Esophagus muscularis mucosa (tissue), 4 donors: ENCODE measurements at places on chromosomes 16 and 17. TPM values are rescaled to one million over a fixed set of nuclear protein-coding genes. Genes with fewer than 3 reads are reported as not detected.

Gene RHBDL1
- 0.42 TPM for total RNA-seq

Gene C17orf78
- total RNA-seq = not detected

Gene VAT1L
- 6.3 TPM for total RNA-seq

Gene TVP23A
- total RNA-seq = 0.42 TPM

Gene LRRC36
- total RNA-seq = not detected

DNA sequence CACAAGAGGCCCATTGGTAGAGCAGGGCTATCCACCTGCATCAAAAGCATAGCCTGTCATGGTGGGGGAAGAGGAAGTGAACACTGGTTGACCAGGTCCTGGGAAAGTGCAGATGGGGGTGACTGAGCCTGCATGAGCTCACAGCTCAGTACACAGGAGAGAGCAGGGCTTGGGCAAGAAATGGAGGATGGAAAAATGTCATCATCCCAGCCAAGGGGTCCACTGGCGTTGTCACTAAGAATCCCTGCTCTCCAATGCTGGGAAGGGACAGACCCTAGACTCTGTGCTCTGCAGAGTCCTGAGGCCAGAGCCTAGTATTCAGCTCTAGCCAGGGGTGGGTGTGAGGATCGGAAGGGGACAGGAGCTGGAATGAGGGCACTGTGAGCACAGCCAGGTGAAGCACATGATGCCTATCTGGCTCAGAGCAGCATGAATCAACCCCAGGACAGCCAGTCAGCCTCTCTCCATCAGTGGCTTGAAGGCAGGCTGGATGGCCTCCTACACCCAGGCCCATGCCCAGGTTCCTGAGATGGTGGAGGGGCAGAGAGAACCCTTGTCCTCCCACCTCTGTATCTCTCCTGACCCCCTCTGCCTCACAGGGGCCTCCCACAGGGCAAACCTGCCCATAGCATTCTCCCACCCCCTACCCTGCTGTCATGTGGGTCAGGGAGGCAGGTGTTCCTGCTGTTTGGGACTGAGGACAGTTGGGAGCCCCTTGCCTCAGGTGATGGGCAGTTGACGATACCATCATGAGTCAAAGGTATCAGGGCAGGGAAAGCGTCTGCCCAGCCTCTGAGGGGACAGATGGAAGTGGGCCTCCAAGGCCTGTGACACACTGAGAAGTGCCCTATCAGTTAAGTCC lies 13.8 kb upstream of the CTCF start:
- peak; percentile 81 for DNase-seq

- DNase-seq = no peak
These were observed 4.9 kb downstream of the HROB start for GRCh38 chr17:44146375-44147346.

Gene HS3ST2
- 0.71 TPM for total RNA-seq

Gene GPR142
- total RNA-seq = 0.39 TPM

- no peak for DNase-seq
These were observed 18.9 kb upstream of the P2RX1 start for GRCh38 chr17:3935140-3935542.

GRCh38 chr16:29790949-29791844 lies 646 bp downstream of the KIF22 start:
- DNase-seq = no peak

DNA sequence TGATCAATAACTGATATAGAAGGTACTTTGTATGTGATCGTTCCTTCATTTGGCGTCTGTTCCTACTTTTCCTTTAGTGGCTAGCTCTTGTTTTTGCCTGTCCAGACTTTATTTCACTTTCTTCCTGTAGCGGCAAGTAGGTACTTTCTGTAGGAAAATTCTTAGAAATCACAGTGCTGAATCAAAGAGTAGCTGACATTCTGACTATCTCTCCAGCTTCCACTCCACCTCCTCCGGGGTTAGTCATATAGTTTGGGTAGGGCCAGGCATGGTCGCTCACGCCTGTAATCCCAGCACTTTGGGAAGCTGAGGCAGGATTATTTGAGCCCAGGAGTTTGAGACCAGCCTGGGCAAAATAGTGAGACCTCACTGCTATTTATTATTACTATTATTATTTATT lies 29.9 kb upstream of the PAFAH1B1 start:
- no peak for DNase-seq

- no peak for DNase-seq
These were observed 132.2 kb downstream of the SKAP1 start for GRCh38 chr17:48297825-48298224.

- no peak for DNase-seq
These were observed 33.4 kb upstream of the CBFA2T3 start for GRCh38 chr16:89010210-89010925.

Gene PAFAH1B1
- total RNA-seq = 117 TPM

DNA sequence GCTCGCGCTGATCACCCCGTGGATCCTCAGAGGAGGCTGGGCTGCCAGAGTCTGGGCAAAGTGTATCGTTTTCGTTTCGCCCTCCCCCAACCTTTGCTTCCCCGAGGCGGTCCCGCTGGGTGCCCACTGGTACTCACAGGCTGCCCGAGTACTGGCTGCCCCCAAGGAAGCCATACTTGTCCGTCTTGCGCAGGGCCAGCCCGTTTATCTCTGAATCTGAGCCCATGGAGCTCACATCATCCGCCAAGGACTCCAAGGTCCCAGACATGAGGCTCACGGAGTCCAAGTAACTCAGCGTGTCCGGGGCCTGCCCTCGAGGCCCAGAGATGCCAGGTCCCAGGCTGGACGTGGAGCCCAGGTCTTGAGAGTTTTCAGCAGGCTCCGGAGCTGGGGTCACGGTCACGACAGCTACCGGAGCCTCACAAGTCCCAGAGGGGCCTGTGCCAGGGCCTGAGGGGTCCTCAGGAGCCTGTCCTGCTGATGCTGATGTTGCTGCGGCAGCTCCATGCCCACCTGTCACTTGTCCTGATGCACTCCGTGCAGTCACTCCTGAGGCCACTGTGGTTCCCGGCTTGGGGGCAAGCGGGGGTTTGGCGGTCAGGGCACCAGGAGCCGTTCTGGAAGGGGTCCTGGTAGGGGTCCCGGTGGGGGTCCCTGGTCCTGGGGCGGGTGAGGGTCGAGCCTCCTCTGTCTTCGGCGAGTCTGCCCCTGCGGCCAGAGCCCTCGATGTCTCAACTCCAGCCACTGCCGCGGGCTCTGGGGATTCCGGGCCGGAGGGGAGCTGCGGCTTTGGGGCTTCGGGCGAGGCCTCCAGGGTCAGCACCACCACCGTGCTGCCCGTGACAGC lies 980 bp downstream of the TBC1D10B start:
- no peak for DNase-seq

GRCh38 chr17:61351745-61352407 lies 47.8 kb upstream of the TBX2 start:
- no peak for DNase-seq

DNA sequence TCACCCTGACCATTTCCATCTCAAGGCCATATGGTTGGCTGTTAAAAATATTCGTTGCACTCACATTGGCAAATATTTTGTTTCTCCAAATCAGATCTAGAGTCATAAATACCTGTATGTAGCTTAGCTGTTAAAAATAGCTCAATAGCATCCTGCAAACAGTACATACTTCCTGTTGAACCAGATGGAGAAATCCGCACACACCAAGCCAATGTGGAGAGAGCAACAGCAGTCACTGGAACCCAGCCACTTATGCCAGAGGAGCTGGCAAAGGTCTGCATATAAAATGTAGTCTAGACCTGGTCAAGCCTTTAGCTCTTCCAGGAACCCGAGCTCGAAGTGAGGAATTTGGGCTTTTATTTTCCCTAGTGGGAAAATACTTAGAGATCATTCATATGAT lies 146.4 kb upstream of the KCNJ16 start:
- DNase-seq = no peak

DNA sequence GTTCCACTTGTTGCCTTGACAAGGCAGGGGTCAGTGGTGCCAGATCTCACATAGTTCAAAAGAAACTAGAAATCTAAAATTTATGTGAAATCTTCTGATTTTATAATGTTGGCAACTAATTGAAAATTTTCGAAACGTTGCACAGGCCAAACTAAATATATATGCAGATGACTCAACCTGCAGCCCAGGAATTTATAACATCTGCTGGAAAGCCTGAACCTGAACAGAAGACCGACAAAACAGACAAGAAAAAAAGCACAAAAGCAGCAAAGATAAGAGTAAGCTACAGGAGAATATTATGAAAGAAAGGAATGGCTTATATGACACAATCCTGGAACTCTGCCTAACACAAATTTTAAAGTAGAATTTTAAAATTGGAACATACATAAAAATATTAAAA lies 207.6 kb downstream of the CEP112 start:
- no peak for DNase-seq

Gene SLC5A10
- not detected for total RNA-seq

- no peak for DNase-seq
These were observed 145.6 kb upstream of the RCVRN start for GRCh38 chr17:10050597-10051101.

DNA sequence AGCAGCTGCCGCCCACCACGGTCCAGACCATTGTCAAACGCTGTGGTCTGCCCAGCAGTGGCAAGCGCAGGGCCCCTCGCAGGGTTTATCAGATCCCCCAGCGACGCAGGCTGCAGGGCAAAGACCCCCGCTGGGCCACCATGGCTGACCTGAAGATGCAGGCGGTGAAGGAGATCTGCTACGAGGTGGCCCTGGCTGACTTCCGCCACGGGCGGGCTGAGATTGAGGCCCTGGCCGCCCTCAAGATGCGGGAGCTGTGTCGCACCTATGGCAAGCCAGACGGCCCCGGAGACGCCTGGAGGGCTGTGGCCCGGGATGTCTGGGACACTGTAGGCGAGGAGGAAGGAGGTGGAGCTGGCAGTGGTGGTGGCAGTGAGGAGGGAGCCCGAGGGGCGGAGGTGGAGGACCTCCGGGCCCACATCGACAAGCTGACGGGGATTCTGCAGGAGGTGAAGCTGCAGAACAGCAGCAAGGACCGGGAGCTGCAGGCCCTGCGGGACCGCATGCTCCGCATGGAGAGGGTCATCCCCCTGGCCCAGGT lies 13.0 kb downstream of the SLC52A1 start:
- no peak for DNase-seq

DNA sequence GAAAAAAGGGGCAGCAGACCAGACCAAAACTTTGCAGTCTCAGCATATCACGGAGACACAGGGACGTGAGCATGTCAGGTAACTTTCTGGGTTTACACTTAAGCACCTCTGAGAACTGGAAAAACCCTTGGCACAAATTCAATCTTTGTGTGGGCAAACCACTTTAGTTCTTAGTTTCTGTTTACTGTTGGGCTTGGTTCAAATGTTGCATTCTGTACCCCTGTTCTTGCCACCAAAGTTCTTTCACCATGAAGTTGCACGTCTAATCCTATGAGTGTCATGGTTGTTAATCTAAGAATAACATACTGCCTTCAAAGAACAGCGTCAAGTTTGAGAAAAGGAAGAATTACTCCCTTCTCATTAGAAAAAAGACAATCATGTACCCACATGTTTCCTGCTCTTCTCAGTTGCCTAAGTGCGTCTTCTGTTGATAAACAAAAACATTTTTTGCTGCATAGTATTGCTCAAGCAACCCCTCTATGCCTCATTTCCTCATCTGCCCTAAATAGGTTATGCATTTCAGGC lies 11.6 kb downstream of the KRT33A start:
- peak; percentile 84 for DNase-seq

GRCh38 chr16:47008174-47008573 lies 34.7 kb upstream of the DNAJA2 start:
- no peak for DNase-seq

DNA sequence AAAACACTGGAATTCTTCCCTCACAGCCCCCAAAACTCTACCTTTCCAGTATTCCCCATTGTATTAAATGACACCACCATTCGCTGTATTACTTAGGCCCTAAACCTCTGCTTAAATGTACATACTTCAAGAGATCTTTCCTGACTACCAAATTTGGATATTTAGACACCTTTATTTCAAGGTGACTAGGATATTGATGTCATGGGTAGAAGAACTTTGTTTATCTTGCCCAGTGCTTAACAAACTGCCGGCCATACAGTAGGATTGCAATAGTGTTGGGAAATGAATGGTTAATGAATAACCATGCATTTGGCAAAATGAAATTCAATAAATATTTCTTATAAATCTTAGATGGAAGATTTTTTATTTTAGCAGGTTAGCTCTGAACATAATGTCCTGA lies 86.2 kb upstream of the CA10 start:
- no peak for DNase-seq

- no peak for DNase-seq
These were observed 2.8 kb upstream of the SOCS1 start for GRCh38 chr16:11258553-11259492.

Gene GDPD1
- total RNA-seq = 0.83 TPM

- DNase-seq = no peak
These were observed 71.2 kb downstream of the PCTP start for GRCh38 chr17:55822028-55822427.

- DNase-seq = no peak
These were observed 29.4 kb downstream of the MNT start for GRCh38 chr17:2371183-2372130.

- DNase-seq = no peak
These were observed 224.4 kb downstream of the XYLT1 start for GRCh38 chr16:17246268-17246885.

DNA sequence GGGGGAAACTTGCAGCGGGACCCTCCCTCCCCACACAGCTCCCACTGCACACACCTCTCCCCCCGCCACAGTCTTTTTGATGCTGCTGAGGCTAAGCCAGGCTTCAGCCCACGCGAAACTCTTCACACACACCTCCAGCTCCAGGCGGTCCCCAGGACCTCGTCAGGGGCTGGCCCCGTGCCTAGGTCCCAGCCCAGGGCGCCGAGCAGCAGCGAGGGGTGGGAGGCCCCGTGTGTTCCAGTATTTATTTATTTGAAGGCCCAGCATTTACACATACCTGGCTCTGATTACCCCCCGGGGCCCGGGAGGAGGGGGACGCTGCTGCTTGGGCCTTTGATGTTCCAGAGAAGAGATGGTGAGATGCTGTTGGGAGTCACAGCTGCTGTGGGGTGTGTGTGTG lies 44.9 kb upstream of the DLX4 start:
- no peak for DNase-seq

DNA sequence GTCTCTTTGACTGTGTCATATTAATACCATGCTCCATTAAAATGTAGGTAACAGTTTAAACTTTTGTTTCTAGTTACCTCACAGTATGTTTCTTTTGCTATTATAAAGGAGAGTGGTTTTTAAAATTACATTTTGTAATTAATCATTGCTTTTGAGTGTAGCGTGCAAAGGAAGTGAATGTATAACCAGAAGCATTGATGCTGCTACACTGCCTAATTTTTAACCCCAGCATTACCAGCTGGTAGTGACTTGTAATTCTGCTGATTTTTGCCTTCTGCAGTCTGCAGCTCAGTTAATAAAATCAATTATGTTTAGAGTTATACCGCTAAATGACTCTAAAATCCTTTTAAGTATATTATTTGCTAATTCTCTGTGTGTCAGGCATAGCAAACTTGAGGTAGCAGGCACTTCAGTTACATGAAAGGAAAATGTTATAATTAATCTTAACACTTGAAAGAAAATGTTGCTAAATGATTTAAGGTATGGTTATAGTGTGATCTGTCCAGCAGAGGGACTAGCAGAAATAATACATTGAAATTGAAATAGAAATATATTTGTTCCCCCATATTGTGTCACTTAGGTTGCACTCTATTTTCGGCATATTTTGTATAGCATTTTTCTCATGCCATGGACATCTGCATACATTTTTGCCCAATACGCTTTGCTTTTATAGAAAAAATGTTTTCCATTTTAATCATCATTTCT lies 388.5 kb downstream of the CNTNAP4 start:
- DNase-seq = no peak

Gene EXOC3L1
- 4.0 TPM for total RNA-seq
